ENCODE measurements at places on chromosomes 3 and 15.

DNA sequence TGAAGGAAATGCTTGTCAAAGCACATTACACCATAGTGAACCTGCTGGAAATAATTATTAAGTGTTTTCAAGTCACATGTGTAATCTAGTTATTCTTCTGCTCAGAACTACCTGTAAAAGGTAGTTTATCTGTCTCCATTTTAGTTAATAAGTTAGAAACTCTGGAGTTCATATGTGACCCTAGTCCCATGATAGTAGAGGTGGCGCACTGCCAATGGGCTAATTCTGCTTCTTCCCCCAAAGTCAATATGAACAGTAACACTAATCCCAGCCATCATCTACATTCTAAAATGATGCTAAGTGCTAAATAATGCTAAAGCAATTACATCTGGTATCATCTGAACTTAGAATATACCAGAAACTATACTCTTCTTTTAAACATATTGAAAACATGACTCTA, 361.0 kb upstream of the NECTIN3 start:
- no peak for DNase-seq

- no peak for DNase-seq
These were observed 97.7 kb upstream of the P2RY1 start for GRCh38 chr3:152737021-152737908.

DNA sequence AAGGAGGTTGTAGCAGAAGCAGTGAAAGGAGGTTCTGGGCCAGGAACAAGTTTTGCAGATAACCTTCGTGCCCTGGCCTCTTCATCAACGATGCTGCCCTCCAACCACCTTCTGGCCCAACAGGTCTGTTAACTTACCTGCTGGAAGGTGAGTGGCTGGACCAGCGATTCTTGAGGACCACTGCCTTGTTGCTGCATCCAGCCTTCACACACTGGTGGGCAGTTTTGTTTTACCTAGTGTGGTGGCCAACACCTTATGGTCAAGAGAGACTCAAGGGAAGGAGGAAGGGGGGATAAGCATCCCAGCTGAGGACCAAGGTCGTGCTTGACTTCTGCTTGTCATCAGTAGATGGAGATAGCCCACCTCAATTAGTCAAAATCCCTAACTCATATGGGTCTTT, 7.8 kb upstream of the MAGEF1 start:
- DNase-seq = no peak

GRCh38 chr3:123769356-123769743, 114.8 kb downstream of the MYLK start:
- DNase-seq = no peak

GRCh38 chr15:67300266-67301025, 45.9 kb downstream of the IQCH start:
- DNase-seq = no peak

DNA sequence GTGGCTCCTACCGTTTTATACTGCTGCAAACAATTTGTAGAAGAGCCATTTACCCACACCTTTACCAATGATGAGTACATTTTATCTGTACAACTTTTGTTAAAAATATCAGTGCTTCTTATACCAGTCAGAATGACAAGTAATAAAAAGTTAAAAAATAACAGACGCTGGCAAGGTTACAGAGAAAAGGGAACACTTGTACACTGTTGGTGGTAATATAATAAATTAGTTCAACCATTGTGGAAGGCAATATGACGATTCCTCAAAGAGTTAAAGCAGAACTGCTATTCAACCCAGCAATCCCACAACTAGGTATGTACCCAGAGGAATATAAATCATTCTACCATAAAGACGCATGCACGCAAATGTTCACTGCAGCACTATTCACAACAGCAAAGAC, 51.9 kb downstream of the ARRDC4 start:
- DNase-seq = no peak

- DNase-seq = peak; percentile 19
These were observed 1.3 kb upstream of the RFX7 start for GRCh38 chr15:56244811-56245576.

- no peak for DNase-seq
These were observed 334.8 kb downstream of the OCA2 start for GRCh38 chr15:27764339-27764738.

GRCh38 chr15:45114751-45115085, 592 bp downstream of the DUOXA2 start:
- no peak for DNase-seq

DNA sequence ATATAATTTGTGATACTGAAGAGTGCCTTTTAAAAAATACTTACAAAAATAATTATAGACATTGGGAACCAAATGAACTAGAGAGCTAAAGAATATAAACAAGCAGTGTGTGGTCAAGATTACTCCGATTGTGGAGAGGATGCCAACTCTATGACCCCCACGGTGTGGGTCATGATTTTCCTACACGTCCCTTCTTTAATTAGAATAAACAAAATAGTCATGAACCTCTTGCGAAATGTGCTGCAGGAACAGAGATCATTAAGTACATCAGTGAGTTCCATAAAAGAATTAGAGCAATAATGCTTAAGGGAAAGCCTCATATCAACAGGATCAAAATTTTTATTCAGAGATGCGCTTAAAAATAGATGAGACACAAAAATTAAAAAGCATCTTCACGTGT, 476.6 kb upstream of the ROBO1 start:
- DNase-seq = no peak

GRCh38 chr3:197942956-197943556, 6.9 kb upstream of the RPL35A start:
- DNase-seq = no peak

- no peak for DNase-seq
These were observed 20.2 kb upstream of the DAPK2 start for GRCh38 chr15:64066451-64066850.

GRCh38 chr15:78702609-78703333, 61.8 kb upstream of the CHRNB4 start:
- no peak for DNase-seq

GRCh38 chr3:177672252-177672911, 475.1 kb upstream of the TBL1XR1 start:
- no peak for DNase-seq

DNA sequence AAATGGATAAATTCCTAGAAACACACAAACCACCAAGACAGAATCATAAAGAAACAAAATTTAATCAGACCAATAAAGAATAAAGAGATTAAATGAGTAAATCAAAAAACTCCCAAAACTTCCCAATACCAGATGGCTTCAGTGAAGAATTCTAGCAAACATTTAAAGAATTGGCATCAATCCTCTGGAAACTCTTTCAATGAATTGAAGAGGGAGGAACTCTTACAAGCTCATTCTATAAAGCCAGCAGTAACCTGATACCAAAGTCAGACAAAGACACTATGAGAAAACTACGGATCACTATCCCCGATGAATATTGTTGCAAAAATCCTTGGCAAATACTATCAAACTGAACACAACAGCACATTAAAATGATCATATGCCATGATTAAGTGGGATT, 81.9 kb upstream of the SLCO2A1 start:
- DNase-seq = no peak

DNA sequence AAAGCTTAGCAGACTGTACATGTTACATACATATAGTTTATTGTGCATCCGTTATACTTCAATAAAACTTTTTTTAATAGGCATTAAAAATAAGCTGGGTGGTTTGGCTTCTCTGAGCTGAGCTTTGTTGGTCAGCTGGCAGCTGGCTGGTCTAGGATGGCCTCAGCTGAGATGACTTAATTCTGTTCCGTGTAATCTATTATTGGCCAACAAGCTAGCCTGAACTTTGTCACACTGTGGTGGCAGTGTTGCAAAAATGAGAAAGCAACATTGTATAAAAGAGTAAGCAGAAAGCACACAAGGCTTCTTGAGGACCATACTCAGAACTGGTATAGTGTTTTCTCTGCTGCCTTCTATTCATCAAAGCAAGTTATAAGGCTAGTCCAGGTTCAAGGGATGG, 45.2 kb downstream of the CGGBP1 start:
- DNase-seq = no peak

DNA sequence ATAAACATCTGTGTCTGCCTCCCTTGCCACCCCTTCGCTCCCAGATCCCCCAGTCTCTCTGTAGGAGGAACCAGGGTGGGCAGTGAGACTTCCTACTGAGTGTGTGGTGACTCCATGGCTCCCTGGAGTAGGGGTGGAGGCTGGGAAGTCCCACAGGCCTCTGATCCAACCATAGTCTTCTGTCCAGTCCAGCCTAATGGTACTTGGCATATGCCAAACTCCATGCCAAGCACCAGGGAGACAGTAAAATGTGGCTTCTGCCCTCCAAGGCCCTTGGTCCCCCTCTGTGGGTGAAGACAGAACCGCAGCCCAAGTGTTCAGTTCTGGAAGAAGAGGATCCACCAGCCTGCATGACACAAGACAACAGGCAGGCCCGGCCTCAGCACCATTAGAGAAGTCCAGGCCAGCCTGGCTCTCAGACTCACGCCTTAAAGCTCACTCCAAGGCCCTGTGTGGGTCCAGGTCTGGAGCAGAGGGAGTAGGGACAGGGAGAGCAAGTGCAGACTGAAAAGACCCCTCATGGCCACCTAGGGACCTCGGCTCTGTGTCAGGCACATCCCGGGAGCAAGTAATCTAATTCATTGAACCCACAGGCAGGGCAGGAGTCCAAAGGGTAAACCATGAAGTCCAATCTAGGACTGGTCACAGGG, 112.7 kb downstream of the ETFA start:
- DNase-seq = no peak

- no peak for DNase-seq
These were observed 14.2 kb downstream of the NR1D2 start for GRCh38 chr3:23959135-23959900.

- no peak for DNase-seq
These were observed 48.0 kb upstream of the WDR72 start for GRCh38 chr15:53807501-53807900.

DNA sequence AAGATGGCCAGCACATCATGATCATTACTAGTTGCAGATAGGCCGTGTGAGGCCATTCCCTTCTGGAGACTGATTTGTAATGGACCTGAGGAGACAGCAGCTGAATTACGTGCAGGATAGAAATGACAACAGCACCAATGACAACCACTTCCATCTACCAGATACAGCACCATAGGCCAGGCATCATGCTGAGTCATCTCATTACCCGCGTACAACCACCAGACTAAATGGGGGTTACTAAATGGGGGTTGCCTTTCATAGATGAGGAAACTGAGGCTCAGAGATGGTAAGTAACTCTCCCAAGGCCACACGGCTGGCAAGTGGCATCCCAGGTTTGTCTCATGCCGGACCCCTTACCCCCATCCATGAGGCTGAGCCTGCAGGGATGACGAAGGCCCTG, 32.8 kb upstream of the FAM107A start:
- DNase-seq = no peak

DNA sequence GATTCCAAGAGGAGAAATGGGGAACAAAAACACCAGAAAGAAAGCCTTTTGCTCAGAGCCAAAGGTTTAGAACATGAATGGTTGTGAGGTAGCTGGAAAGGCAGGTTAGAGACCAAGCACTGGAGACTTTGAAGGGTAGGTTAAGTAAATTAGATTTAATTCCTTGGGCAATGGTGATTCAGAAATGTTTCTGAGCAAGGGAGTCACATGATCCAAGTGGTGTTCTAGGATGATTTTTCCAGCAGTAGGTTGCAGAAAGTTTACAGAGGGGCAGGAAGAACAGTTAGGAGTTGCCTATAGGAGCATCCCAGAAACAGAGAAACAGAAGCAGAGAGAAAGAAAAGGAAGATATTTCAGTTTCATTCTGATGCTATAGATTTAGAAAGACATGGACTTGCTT, 139.8 kb downstream of the WDR76 start:
- DNase-seq = no peak

DNA sequence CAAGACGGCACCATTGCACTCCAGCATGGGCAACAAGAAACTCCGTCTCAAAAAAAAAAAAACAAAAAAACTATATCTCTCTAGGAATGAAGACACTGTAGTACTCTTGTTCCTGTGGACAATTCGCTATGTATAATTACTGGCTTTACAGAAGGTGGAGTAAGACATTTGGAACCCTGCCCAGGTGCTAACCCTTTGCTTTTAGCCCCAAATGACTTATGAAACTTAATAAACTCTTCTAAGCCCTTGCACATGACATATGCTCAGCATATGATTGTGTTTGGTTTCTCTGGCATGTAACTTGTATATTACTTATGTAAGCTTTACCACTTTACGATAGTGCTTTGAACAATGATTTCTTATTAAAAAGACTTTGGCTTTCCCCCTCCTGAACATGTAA, 27.3 kb upstream of the PRTG start:
- no peak for DNase-seq

DNA sequence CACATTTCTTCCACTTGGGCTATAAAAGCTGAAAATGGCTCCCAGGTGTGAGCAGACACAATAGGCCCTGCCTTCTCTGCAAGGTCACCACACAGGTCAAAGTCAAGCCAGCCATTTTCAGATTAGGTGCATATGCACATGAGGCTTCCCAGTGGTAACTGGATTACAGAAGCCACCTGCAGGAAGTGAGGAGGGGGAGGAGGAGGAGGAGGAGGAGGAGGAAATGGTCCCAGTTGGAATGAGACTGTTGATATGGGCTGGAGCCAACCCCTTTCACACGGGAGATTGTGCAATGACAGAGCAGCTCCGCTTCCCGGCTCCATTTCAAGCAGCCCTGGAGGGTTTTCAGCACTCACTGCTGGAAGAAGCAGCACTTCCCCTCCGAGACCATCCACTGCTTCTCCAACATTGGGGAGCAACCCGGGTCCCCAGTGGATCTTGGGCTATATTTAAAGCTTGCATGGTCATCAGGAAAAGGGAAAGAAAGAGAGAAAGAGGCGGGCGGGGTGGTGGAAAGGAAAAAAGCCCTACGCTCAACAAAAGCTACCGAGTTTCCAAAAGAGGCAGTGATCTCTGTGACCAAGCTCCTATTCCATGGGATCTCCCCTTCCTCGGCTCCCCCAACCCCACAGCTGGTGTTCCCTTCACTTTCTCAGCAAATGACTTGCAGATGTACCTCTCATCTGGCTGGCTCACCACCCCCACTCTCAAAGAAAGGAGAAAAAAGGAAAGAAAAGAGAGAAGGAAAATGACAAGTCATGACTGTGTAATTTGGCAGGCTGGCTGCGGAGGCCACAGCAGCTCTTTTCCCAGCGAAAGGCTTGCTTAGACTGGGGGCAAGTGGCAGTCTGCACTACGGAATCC, 58.3 kb downstream of the LRIG1 start:
- no peak for DNase-seq

- no peak for DNase-seq
These were observed 17.5 kb upstream of the NMD3 start for GRCh38 chr3:161203485-161204098.

- DNase-seq = no peak
These were observed 75.2 kb upstream of the HERC1 start for GRCh38 chr15:63908991-63909390.

All from activated T-cell treated with anti-CD3 and anti-CD28 coated beads for 1 hour (primary cell).